ENCODE measurements at places on chromosomes 6 and 20.

DNA sequence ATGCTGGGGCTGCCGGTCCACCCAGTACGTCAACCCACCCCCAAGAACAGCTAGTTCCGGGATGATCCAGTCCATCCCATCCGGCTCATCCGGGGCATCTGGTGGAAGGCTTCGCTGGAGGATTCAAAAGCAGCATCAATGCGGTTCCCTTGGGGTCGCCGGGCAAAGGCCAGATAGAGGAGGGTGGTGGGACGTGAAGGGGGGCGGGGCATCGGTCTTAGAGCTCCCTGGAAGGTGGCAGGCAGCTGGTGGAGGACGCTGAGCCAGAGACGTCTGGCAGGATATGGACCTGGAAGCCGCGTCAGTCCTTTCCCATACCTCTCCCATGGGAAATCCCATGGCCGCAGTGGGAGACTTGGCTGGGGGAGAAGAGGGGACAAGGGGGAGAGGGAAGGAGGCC, 1500.8 kb upstream of the DEFB115 start:
- DNase-seq = no peak

DNA sequence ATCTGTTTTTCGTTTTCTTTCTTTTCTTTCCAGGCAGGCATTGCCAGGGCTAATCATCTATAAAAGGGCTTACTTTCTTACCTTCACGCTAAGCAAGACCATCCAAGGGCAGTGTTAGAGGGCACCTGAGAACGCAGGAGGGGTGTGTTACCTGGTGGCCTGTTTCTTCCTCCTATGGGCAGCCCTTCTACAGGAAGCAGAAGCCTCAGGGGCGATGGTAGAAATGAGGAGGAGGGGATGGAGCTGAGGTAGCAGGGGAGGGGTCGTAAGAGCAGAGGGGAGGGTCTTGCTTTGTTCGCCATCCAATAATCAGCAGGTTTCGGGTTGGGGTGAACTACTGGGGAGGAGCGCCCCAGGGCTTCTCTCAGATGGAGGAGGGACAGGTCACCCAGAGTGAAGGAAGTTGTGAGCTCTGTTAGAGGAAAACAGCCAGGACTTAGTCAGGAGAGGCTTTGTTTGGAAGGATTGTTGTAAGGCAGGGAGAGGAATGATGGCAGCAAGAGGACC, 1.5 kb upstream of the CCR6 start:
- DNase-seq = no peak

GRCh38 chr6:123213921-123214320, 217.9 kb downstream of the CLVS2 start:
- no peak for DNase-seq

GRCh38 chr6:16723826-16724225, 37.4 kb downstream of the ATXN1 start:
- no peak for DNase-seq

- DNase-seq = no peak
These were observed 9.1 kb downstream of the EBF4 start for GRCh38 chr20:2701671-2702081.

- DNase-seq = no peak
These were observed 46.7 kb upstream of the ISM1 start for GRCh38 chr20:13174402-13174801.

DNA sequence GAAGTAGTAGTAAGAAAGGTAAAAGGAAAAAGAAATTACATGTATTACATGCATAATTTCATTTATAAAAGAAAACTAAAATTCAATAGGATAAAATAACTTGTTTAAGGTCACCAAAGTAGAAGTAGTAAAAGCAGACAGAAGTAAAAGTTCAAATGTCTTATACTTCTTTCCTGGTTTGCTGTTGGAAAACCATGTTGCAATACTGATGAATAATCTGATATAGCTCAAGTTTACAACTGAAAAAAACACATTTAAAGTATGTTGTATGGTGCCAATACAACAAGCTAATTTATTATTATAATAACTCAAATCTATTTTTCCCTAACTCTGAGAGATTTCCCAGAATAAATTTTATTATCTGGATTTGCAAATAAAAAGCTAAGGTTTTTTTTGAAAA, 78.3 kb downstream of the PHIP start:
- no peak for DNase-seq

- no peak for DNase-seq
These were observed 32.9 kb downstream of the PKIG start for GRCh38 chr20:44615169-44615791.

GRCh38 chr6:90459225-90459758, 127.6 kb downstream of the MAP3K7 start:
- DNase-seq = no peak

- DNase-seq = no peak
These were observed 109.1 kb upstream of the SCAF8 start for GRCh38 chr6:154624038-154624599.

DNA sequence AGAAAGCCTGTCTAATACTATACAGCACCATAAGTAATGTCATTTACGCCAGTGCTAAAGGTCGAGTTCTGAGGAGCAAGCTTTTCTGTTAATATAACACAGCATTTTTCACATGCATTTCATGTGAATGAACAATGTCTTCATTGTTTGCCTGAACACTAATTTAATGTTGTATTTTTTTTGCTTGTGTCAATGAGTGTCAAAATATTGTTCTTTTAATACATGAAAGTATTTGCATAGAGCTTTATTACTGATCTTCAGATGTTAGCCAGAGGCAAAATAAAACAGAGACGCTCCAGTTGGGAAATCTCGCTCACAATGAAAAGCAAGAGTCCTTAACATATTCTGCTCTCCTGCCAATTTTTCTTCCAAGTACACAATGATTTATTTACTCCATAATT, 151.8 kb downstream of the FOXC1 start:
- no peak for DNase-seq

DNA sequence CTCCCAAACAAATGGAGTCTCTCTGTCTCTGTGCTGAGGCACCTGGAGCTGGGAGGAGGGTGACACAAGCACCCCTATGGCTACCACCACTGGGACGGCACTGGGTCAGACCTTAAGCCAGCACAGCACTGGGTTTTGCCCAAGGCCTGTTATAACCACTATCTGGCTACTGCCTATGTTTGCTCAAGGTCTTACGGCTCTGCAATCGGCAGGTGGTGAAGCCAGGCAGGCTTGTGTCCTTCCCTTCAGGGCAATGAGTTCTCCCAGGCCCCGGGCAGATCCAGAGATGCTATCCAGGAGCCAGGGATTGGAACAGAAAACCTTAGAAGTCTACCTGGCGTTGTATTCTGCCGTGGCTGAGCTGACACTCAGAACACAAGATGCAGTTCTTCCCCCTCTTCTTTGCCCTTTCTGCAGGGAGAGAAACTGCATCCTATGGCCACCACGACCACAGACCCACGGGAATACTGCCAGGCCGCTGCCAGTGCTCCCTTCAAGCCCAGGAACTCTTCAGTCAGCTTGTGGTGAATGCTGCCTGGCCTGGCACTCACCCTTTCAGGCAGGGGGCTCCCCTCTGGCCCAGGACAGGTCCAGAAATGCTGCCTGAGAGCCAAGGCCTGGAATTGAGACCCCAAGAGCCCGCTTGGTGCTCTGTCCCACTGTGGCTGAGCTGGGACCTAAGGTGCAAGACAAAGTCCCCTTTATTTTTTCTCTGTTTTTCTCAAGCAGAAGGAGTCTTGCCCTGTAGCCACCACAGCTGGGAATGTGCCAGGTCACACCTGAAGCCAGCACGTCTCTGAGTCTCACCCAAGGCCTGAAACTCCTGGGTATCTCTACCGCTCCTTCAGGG, 67.0 kb upstream of the FRMD1 start:
- peak; percentile 49 for DNase-seq

DNA sequence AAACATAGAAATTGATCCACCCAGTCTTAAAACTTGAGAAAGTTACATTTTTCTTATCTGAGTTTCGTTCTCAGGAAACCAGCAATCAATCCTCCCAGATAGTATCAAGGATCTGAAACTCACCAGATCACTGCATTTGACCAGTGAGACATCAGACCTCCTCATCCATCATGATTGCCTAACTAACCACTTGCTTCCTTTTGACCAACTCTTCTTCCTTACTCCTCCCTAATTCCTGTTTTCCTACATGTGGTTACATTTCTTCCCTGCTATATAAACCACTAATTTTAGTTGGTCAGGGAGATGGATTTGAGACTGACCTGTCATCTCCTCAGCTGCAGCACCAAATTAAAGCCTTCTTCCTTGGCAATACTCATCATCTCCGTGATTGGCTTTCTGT, 357.1 kb upstream of the POU3F2 start:
- no peak for DNase-seq

- DNase-seq = no peak
These were observed 256.5 kb downstream of the SOD2 start for GRCh38 chr6:159436581-159436980.

GRCh38 chr6:144159223-144159622, 8.9 kb downstream of the STX11 start:
- no peak for DNase-seq

GRCh38 chr6:155267411-155267810, 3.6 kb downstream of the CLDN20 start:
- no peak for DNase-seq

DNA sequence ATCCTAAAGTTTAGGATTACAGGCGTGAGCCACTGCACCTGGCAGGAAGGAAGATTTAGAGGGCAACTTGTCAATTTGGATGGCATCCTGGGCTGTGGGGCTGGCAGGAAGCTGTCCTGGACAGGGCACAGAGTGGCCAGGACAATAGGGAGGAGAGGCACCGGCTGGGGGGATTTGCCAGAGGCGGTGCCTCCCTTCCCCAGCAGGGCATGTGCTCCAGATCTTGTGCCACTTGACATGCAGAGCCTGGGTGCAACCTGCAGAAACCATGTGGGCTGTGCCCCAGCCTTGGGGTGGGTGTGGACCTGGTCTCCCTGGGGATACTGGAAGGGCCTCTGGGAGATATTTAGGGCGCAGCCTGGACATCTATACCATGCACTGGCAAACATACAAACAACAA, 58.6 kb upstream of the EEF1A1 start:
- no peak for DNase-seq

DNA sequence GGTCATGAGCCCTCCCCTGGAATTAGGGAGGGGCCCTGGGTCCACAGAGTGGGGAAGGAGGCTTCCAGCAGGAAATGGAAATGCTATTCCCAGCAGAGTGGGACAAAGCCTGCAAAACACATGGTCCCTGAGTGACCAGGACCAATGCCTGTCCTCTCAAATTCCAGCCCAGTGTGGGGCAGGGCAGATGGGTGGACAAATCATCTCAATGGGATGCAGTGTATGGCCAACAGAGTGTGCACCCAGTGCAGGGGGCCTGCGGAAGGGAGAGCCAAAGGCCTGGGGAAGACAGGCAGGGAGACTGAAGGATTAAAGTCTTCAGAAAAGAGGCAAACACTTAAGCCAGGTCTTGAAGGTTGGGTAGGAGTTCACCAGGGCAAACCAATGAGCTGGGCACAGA, 28.7 kb upstream of the PHACTR3 start:
- DNase-seq = no peak

DNA sequence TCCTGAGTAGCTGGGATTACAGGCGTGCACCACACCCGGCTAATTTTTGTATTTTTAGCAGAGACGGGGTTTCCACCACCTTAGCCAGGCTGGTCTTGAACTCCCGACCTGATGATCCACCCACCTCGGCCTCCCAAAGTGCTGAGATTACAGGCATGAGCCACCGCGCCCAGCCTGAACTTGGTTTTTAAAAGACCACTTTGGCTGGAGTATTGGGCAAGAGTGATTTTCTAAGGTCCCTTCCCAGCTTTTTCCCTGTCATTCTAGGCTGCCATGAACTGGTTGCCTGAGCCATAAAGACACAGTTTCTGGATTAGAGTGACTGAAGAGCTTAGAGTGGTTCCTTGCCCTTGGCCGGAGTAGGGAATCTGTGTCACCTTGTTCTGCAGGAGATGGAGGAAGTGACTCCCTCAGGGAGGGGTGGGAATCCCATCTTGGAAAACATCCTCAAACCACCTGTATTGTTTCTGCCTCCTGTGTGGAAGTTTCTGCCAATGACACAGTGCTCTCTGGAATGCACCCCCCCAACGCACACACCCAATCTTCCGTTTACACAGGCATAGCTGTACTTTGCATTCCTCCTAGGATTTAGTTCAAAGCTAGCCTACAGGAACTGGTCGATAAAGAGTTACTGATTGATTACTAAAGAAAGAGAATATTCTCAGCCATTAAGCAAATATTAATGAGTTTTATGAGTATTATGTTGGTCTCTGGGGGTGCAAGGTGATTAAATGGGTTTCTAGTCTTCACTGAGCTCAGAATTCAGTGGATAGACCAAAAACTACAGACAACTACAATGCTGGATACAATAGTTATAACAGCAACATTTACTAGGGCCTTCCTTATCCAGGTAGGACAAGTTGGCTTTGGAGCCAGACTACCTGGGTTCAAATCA, 18.2 kb downstream of the BCL2L1 start:
- no peak for DNase-seq

DNA sequence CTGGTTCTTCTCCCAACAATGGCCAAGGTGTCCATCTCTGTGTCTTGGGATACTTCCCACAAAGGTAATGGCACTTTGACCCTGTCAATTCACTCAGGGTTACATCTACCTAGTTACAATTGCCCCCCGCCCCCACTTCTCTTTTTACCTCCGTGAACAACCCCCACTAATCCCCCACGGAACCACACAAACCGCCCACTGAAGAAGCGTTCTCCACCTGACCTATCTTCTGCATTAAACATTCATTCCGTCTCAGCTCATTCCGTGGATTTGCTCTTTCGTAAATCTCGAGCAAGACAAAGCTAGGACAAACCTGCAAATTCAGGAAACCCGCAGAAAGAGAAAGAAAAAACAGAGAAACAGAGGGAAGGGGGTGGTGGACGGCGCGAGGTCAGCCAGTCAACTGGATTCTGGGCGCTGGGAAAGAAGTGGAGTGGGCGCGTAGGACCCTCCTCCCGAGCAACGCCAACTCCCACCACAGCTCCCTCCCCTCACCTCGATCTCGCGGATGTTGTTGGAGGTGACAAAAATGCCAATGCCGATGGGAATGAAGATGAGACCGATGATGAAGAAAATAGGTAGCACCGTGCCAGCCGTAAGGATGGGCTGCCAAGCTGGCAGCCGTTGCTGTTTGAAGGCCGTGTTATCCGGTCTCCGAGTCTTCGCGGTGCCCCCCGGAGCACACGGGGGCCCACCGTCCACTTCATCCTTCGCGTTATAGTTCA, 523 bp downstream of the TMEM30A start:
- no peak for DNase-seq

- DNase-seq = no peak
These were observed 194.0 kb downstream of the MYLK4 start for GRCh38 chr6:2556761-2557160.

DNA sequence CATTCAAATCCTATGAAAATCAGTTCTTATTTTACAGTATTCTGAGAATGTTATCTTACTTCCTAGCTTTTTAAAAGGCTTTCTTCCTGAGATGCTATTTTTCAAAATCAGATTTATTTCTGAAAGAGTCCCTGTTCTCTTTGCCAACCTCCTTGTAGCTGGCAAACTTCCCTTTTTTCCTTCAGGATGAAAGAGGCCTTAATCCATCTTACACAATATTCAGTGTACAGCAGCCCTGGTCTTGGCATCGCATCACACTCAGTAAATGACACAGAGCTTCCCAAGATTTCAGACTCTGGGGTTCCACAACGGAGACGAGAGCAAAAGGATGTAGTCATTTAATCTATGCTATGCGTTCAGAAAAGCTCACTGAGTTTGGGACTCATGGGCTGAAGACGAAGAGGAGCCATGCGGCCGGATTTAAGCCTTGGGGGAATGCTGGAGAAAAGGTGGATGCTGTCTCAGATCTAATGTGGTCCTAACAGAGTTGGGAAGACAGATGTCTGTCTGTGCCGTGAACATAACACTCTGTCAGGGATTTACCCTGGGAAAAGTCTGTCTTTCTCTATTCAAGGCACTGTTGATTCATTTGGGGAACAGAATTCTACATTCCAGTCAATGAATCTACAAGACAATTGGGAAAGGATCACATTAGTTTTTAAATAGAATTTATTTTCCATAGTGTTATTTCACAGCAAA, 616.4 kb upstream of the AGPAT4 start:
- DNase-seq = no peak
